WERI-Rb-1 (cell line): ENCODE measurements at places on chromosomes 6 and 20.

DNA sequence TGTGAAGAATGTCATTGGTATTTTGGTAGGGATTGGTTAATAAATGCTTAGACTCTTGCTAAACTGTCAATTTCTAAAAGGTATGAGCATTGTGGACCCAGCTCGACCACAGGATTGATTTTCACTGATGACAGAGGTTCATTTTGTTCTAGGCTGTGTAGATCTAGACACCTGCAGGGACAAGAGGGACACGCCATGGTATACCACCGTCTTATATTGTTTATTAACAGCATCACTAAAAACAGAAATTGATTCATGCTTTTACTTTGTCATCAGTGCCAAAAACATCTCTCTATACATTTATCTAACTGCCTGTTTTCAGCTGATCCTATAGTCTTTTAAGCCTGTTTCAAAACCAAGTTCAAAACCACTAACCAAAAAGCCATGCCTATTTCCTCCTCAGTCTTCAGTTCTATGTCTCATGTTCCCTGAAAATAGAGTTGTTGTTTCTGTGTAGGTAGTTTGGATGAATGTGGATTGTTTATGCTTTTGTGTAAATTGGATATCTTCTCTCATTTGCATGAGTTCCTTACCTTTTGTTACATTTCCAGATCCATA is 109.8 kb downstream of the JAG1 start:
- no peak for DNase-seq

DNA sequence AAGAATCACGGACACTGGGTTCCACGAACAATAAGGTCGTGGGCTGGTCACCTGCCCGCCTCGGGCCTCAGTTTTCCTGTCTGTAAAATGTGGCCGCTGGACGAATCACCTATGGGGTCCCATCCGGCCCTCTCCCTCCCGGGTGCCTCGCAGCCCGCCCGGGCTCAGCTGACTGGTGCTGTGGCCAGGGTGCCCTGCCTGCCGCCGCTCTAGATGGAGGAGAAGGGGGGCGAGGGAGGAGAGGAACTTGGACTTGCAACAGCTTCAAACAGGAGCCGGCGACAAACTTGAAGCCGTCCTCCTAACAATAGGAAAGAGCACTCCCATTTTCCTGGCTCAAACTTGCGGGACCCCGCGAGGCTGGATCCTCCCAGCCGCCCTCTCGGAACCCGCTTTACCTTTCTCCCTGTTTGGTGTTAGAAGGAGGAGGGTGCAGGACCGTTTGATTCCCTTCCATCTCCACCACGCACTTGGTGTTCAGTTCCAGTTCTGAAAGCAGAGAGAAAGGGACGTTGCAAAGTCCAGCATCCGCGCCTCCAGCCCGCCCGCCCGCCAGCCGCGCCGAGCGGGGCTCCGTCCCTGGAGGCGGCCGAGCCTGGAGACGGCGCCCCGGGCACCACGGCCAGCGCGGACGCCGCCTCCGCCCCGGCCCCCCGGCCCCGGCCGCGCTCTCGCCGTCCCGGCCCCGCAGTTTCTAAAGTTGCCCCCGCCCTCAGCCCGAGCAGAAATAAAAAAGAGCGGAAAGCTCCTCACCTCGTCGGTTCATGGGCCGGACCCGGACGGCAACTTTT is 584 bp downstream of the KIF13A start:
- peak; percentile 61 for DNase-seq

DNA sequence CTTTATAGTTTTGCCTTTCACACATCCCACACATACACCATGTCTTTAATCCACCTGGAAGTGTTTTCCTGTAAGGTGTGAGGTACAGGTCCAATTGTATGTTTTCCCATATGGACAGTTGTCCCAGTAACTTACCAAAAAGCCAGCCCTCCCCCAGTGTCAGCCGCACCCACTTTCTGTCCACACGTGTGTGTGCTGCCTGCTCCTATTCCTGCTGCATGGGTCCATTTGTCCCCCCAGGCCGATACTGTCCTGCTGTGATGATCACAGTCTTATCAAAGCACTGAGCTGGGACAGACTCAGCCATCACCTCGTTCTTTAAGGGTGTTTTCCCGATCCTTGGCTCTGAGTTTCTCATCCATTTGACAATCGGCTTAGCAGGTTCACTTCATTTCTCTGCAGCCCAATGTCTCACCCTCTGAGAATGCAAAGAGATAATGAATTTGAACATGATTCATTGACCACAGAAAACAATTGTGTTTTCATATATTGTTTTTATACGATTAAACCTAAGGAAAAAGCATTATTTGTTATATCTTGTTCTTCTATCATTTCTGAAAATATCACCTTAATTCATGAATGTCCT is 9.6 kb downstream of the VSX1 start:
- DNase-seq: no peak

- DNase-seq: no peak
These were observed 50.9 kb upstream of the EZR start for GRCh38 chr6:158869826-158870648.

GRCh38 chr6:133740816-133741215 is 148.1 kb upstream of the TCF21 start:
- no peak for DNase-seq

DNA sequence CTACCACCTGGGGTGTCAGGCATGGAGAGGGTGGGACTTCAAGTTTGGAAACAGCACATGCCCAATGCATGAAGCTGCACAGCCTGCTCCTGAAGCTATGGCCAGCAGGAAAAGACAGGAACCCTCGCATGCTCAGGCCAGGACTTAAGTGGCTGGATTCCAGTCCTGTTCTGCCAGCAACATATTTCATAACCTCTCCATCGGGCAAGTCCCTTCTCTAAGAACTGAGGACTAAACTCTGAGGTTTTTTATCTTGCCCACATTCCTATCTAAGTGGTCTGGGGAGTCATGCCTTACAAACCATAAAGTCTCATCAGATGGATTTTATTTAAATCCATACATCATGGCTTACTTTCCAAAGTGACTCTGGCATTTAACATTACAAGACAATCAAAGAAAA is 27.5 kb upstream of the AGPAT4 start:
- no peak for DNase-seq

DNA sequence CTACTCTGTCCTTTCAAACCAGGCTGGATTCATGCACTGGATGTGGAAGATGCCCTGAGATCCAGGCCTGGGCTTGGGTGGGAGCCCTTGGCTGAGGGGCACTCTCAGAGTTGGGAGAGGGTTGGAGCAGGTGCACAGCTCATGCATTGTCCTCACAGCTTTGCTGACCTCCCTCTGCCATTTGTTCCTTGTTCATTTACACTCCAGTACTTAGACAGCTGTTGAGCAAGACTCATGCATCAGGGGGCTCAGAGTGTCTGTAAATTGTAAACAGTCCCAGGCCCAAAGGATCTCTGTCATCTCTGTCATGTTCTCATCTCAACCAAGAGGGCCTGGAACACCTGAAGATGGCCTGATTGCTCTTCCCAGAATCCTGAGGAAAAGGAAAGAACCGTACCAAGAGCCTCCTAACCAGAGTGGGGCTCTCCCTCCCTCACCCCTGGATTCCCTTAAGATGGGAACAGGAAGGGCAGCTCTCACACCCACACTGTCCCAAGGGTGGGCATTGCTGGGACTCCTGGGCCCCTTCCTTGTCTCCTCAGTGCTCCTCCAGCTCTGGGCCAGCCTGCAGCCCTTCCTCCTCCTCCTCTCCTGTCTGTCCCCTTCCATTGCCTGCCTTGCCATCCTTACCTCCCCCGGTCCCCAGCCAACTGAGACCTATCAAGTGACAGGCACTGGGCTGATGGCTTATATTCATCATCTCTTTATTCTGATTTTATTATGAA is 132.9 kb downstream of the FOXO3 start:
- DNase-seq: no peak

DNA sequence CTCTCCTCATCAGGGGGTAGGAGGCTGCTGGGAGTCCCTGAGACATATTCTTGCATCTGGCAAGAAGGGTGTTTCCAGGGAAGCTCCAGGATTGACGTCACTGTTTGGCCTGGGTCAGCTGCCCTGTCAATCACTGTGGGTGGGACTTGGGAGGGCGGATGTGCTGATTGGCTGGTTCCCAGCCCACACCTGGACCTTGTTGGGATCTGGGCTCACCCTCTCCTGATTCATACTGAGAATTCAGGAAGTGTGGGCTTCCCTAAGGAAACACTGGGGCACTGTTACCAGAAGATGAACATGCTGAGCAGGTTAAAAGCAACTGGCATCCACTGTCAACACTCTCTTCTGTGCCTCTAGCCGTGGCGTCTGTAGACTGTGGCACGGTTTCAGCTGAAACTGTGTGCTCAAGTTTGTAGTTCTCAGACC is 36.5 kb downstream of the CDH26 start:
- DNase-seq: no peak

DNA sequence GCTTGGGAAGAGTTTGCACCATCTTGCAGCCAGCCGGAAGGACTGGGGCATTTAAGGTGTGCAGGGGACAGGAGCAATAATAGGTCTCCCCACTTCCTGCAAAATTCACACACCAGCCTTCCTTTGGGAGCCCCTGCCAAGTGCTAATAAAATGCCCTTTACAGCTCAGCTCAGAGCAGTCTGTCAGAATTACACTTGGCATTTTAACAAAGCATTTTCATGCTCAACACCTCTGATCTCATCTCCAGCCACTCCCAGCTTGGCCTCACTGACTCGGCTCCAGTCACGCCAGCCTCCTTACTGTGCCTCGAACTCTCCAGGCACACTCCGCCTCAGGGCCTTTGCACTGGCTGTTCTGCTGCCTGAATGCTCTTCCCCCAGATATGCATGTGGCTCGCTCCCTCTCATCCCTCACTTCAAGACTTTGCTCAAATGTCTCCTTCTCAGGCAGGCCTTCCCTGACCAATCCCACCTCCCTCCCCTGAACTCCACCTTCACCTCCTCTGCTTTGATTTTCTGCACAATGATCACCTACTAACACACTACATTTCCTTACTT is 43.7 kb downstream of the GRM4 start:
- no peak for DNase-seq

GRCh38 chr20:721876-722275 is 46.3 kb upstream of the SCRT2 start:
- DNase-seq: no peak

- DNase-seq: peak; percentile 75
These were observed 50.7 kb downstream of the PPP1R3G start for GRCh38 chr6:5135788-5136376.

GRCh38 chr20:24165301-24166122 is 176.9 kb upstream of the GGTLC1 start:
- no peak for DNase-seq

DNA sequence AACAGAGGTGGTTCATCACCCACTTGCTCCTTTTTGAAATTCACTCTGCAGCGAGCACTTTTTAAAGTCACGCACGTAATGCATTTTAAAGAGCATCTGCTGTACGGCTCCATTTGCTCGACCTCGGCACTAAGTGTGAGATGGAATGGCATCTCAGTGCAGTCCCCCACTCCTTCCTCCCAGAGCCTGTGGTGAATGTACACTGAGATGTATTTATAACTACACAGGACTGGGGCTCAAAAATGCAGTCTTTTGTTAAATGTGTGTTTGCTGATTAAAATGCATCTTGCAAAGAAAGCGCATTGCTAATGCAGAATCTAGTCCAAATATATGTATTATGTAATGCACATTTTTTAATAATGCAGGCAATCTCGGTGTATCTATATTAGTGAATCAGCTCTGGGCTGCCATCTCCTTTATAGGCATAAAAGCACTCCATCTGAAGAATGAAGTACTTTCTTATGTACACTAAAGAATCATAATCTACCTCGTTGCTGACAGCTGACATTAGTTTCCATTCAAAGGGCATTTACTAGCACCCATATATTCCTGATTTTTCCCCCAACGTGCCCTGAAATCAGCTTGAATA is 14.0 kb downstream of the GNAS-AS1 start:
- no peak for DNase-seq

DNA sequence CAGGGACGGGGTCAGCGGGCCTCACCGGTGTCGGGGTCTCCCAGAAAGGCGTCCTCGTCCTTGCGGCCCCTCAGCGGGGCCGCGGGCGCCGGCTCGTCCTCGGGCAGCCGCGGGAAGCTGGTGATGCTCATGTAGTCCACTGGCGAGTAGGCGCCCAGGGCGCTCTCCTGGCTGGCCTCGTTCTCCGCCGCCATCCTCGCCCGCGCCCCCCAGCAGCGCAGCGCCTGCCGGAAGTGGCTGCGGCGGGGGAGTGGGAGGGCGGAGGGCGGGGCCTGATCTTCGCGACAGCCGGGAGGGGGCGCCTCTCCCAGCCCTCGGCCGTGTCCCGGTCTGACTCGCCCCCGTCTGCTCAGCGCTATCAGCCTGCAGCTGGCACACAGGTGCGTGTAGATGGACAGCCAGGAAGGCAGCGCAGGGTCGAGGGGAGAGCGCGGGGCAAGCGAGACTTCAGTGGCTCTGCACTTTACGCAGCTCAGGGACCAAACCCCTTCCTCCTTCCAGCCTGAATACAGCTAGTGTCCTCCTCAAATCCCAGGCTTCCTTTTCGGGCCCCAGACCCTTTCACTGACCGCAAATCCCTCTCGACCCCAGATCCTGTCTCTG is at the start of gene GGT7:
TSS of gene GGT7 (minus strand) at position 235 of the 603 bp plus-strand sequence. CDS start at position 194, 41 bp downstream.
- peak; percentile 87 for DNase-seq

DNA sequence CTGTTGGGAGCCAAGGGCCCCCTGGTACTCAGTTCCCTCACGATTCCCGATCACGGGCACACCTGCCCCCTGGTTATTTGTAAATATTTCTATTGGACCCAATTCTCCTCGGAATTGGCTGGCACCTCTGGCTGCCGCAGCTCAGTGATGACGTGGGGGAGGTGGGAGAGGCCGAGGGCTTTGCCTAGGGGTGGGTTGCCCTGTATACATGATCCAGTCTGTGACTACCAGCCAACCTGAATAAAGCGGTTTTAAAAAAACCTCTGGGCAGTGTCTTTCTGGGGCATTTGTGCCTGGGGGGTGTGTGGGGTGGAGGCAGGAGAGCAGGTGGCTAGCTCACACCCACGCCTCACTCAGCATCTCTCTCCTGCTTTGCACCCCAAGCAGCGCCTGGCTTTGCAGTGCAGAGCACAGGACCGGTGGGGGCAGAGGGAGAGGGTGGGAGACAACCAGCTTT is 42.2 kb downstream of the VSTM2L start:
- DNase-seq: no peak

GRCh38 chr6:144896289-144896688 is 611.2 kb downstream of the UTRN start:
- no peak for DNase-seq

DNA sequence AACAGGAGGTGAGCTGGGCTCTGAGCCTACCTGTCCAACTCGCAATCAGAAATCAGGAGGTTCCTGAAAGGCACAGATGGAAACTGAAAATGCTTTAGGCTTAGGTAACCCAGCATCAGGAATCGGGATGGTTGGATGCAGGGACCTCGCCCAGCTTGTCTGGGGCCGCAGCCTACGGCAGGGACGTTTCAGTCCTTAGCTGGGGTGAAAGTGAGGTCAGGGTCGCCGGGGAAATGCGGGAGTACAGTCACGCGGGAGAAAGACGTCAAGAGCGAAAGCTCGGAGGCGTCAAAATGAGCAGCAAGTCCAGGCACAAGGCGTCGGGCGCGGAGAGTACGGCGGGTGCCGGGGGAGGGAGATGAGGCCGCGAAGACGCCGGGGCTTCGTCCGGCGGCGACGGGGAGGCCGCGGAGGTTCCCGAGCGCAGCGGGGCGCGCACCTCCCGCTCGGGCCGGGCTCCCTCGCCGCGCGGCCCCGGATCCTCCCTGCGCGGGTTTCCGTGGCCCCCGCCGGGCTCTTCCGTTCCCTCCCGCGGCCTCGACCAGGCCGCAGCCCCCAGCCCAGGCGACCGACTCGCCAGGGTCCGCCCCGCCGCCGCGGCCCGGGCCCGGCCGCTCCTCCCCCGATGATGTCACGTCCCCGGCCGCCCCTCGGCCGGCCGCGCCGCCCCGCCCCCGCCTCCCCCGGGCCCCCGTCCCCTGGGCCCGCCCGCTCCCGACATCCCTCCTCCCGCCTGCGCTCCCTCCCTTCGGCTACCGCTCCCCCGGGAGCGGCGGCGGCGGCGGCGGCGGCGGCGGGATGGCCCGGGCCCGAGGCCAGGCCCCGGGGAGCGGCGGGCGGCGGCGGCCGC is at the start of gene EBF4:
TSS of gene EBF4 (plus strand) at position 745 of the 850 bp plus-strand sequence. CDS start 866 bp downstream, outside the sequence.
- peak; percentile 75 for DNase-seq
